LNCaP clone FGC (cell line): ENCODE measurements at places on chromosomes 11 and 22.

DNA sequence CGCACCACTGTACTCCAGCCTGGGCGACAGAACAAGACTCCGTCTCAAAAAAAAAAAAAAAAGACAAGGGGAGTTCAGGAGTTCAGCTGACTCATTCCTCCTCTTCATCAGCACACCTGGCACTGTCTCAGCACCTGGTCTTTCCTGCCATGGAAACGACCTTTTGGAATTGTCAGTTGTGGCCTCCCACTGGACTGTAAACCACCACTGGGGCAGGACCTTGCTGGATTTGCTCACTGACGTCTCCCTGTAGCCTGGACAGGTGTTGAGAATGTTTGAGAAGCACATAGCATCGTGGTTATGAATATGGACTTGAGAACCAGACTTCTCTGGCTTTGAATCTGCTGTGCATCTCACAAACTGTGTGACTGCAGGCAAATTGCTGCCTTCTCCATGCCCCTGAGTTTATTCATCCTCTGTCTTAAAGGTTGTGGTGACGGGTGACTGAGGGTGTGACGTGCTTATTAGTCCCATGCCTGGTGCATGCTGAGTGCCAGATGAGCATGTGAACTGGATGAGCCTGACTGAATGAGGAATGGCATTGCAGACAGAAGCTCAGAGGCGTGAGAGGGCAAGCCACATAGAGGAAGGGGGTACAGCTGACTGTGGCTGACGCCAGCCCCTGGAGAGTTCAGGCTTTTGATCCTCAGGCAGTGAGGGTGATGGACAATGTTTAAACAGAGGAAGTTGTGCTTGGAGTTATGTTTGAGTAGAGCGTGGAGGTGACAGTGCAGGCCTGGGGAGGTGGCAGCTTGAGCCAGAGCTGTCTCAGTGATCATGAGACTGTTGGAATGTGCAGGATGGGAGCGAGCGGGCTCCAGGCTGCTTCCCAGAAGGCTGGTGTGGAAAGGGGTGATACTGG is 12.7 kb downstream of the TOM1 start:
- DNase-seq, result no peak

DNA sequence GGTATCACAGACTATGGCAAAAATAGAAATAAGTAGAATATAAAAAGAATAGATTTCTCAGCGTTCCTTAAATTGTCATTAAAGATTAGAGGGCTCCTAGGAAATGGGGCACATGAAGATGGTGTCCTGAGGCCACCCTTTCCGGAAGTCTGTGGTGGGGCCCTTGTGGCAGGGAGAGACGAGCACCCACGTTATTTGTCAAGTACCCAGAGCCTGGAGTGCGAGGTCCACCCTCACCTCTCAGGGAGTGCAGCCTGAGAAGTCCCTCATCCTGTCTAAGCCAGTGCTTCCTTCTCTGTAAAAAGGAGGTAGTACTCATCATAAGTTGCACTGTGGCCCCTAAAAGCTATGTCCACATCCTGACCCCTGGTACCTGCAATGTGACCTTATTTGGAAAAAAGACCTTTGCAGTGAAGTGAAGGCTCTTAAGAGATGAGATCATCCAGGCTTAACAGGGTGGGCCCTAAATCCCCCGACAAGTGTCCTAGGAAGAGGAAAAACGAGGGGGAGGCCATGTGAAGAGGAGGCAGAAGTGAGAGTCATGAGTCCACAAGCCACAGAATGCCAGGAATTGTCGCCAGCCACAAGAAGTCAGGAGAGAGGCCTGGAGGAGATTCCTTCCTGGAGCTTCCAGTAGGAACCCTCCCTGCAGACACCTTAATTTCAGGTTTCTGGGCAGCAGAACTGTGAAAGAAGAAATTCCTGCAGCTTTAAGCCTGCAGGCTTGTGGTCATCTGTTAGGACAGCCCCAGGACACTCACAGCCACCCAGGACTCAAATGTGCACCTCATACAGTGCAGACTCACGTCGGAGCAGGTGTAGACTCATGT is 76.8 kb upstream of the CCND1 start:
- DNase-seq, result no peak

GRCh38 chr11:133984828-133985227 is 28.1 kb upstream of the IGSF9B start:
- DNase-seq, result no peak

DNA sequence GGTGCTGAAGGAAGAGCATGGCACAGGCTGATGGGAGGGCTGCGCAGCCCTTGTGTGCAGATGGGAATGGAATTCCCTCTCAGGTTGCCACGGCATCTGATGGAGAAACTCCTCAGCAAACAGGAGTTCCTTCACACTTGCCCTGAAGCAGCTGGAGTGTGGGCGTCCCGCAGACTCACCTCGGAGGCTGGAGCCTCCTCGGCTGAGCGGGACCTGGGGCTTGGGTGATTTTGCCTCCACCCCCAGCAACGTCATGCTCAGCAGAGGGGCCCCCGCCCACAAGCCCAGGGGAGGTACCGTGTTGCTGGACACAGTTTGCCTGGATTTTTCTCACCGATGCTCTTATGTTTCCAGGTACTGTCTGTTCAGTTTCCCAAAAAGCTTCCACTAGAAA is 63.4 kb downstream of the MYO7A start:
- DNase-seq, result no peak

- DNase-seq, result no peak
Measured at GRCh38 chr11:100929377-100929776, 200.2 kb downstream of the PGR start.
